ENCODE measurements at places on chromosomes 2 and 18.
A peak's percentile ranks its signal among the peaks of the same experiment; 100 is the strongest.

DNA sequence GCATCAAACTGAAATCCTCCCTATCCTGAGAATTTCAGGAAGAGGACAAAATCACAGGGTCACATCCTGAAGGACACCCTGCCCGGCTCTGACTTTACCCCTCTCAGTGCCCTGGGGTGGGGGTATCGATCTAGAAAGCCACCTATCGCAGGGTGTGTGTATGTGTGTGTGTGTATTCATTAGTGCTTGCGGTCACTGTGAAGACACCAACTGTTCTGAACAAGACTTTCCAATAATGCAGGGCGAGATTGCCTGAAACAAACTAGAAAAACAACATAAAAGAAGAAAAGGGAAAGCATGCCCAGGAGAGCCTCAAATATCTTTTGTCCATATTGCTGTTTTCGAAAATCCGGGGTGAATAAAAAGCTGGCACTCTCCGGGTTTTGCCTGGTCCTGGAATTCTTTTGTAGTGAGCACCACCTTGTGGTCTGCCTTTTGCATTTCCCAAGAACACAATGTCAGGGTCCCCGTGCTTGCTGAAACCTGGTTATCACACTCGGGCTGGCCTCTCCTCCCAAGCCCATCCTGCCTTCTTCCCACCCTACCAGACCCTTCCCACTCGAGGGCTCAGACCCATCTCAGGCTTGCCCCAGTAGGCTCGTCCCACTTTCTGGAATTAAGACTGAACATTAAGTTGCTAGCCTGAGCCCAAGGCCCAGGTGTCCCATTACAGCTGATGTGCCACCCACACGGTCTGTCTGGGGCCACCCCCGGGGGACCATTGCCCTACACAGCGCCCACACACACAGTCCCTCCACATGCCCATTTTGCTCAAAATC is 25.0 kb upstream of the COPS8 start:
- peak; percentile 88 for DNase-seq

DNA sequence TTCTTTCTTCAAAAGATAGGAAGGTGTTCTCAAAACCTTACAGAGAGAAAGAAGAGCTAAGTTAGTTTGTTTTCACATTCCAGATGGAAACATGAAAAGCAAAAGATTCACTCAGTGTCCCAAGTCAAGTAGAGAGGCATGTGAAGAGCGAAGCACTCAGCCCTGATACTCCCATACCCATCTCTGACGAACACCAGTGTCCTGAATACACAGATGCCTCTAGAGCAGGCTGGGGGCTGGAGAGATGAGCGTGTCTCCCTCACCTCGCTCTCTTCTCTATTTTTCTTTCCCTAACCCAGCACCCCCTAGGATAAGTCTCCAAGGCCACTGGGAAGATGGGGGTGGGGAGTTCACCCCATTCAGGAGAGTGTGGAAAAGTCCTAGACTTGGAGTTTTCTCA is 227.8 kb downstream of the TMEM163 start:
- peak; percentile 16 for DNase-seq

DNA sequence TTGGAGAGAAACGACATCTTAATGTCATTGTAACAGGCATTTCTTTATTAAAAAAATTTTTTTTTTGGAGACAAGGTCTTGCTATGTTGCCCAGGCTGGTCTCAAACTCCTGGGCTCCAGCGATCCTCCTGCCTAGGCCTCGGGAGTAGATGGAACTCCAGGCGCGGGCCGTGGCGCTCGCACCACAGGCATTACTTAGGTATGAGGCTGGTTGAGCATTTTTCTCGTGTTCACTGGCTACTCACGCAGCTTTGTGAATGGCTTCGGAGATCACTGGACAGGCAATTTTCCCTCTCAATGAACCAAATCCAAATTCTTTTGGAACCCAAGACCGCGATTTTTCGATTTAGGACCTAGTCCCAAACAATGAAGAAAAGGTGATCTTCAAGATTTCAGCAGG is 795 bp upstream of the TCF7L1 start:
- DNase-seq, result peak; percentile 35

DNA sequence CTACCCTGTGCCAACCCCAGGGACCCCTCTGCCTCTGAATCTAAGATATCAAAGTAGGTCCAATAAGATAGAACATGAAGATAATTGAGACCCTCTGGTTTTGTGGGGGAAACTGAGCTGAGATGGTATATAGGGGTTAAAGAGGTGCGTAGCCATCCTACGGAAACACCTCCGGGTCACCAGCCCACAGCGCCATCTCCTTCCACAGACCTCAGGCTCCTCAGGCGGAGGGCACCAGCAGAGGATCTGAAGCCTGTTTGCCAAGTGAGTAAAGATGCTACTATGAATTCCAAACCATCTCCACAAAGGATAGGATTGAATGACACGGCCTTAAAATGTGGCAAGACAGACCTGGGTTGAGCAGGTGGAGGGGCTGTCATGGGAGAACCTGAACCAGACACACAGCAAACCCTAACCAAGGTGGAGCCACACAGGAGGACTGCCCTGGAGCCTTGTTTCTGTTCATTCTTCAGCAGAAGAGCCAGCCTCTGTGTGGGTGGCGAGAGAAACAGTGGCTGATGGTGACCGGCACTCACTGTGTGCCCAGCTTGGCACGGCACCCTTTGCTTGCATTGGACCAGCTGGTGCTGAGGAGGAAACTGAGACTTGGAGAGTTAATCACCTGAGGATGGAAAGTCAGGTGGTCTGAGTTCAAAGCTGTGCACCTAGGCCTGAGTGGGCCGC is 10.2 kb downstream of the GBX2 start:
- no peak for DNase-seq

- peak; percentile 26 for DNase-seq
These were observed 18.9 kb upstream of the KLHL23 start for GRCh38 chr2:169714699-169715098.

DNA sequence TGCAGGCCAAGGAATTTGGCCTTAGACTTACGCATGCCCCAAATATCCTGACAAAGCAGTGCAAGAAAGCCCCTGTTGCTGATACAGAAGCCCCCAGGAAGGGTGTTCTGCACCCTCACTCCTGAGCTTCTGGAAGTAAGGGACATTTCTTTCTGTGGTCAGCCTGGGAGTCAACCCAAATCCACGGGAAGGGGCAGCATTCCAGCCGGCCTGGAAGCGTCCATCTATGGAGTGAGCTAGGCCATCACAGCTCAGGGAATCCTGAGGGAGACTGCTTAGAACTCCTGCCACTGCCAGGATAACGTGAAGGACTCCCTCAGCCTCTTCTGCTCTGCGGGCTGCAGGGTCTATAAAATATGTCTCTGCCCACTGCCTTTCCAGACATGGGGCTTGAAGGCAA is 173.9 kb downstream of the ANAPC1 start:
- DNase-seq, result no peak

DNA sequence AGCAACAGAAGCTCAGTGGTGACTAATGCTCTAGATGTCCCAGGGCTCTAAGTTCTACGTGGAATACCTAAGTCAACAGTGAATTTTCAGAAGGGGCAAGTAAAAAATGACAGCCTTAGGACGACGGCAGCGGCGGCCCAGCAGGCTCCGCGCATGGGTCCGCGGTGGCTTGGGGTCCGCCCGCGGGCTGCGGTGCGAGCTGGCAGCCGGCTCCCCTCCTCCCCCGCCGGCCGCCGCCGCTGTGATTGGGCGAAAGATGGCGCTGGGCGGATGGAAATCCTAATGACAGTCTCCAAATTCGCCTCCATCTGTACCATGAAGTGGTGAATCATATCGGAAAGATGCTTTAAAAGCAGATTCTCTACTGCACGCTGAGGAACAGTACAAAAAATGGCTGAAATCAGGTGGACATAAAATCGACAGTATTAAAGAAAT is 74.7 kb downstream of the HNRNPLL start:
- peak; percentile 60 for DNase-seq

GRCh38 chr2:8472545-8473323 is 209.1 kb upstream of the ID2 start:
- DNase-seq, result no peak

GRCh38 chr2:223052548-223053483 is 826 bp downstream of the KCNE4 start:
- peak; percentile 61 for DNase-seq

DNA sequence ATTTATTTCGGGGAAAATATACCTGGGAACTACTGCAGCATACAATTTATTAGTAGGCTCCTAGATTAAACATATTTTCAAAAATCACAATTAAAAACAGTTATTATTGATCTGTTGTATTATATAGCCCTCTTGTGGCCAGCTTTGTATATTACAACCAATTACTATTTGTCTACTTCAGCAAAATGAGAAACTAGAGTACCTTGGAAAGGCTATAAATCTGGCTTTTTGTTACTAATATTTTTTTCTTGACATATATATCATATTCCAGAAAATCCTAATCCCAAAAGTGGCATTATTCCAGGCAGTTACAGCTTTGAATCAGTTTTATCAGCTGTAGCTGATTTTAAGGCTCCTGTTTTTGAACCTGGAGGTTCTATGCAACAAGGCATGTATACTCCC is 101.2 kb downstream of the UBR3 start:
- peak; percentile 79 for DNase-seq

DNA sequence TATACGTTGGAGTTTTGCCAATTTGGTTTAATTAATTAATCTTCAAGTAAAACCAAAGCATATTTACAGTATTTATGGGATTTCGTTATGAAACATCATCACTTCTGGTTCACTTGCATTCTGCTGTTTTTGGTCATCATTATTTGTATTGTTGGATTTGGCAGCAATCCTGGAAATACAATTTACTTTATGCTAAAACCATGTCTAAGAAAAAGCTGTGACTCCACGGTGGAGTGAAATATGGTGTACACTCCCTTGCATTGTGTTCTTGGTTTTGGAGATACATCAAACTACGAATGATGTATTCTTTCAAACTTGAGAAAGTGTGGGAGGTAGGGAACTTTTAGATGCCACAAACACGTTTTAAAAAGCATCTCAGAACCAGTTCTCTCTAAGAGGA is 106.4 kb downstream of the CTAGE1 start:
- DNase-seq, result no peak

- DNase-seq, result peak; percentile 44
These were observed 136.2 kb downstream of the THADA start for GRCh38 chr2:43459446-43460173.

GRCh38 chr2:156841321-156841720 is 405.1 kb downstream of the GPD2 start:
- peak; percentile 20 for DNase-seq

GRCh38 chr2:3512086-3512485 is 7.2 kb downstream of the ADI1 start:
- DNase-seq, result no peak

- peak; percentile 44 for DNase-seq
These were observed 226.0 kb upstream of the ITGA4 start for GRCh38 chr2:181231151-181231550.

- no peak for DNase-seq
These were observed 234.3 kb upstream of the CYRIA start for GRCh38 chr2:16899958-16900357.

DNA sequence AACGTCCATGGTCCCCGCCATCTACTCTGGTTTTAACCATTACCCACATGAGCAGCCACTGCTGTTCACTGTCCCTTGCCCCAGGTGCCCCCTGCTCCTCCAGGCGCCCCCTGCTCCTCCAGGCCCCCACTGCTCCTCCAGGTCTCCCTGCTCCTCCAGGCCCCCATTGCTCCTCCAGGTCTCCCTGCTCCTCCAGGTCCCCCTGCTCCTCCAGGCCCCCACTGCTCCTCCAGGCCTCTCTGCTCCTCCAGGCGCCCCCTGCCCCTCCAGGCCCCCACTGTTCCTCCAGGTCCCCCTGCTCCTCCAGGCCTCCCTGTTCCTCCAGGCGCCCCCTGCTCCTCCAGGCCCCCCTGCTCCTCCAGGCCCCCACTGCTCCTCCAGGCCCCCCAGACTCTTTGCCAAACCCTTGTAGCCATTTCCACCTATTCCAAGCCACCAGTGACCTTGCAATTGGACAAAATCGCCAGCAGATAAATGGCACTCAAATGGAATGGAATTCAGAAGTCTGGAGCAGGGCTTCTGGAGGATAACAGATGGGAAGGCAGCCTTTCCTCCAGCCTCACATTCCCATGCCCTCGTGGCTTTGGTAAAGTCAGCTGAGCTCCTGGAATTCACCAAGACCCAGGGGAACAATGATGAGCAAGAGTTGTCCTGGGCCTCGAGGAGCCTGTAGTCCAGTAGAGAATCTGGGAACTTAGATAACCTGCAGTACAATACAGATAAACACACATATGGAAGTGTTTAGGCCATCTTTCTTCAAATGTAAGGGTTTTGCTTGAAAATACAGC is 13.3 kb upstream of the RPL31 start:
- no peak for DNase-seq

DNA sequence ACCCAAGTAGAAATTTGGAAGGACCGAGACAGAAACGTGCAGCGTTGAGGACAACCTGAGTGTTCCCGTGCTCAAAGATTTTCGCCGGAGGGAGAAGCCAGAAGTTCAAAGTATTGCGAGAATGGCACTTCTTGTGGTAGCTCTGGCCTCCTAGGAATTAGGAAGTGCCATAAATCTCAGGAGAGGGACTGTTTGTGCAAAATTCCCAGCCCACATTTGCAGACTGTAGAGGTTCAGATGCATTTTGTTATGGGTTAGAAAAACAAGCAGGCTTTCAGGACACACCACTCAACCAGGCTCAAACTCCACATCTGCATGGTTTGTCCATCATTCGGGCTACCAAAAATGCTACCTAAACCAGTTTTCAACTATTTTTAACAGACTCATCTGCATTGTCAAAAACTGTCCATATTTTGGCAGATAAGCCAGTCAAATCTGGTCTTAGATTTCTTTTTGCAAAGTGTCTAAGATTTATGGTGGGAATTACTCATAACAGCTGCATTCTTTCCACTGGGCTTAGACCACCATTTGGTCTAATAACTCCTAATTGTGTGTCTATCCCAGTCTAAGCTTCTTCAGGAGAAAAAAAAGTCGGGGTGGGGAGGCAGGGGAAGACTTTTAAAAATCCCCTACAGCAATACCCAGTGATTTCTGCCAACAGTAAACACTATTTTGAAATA is 422.9 kb downstream of the ARHGAP15 start:
- DNase-seq, result no peak

DNA sequence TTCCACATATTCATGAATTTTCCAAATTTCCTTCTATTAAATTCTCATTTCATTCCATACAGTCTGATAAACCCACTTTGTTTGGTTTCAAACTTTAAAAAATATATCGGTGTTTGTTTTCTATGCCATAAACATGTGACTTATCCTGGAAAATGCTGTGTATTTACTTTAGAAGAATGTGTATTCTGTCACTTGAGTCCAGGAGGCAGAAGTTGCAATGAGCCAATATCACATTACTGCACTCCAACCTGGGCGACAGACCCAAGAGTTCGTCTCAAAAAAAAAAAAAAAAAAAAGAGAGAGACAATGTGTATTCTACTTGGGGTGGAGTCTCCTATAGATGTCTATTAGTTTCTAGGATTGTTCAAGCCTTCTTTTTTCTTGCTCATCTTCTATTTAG is 31.8 kb downstream of the MBD5 start:
- peak; percentile 38 for DNase-seq

DNA sequence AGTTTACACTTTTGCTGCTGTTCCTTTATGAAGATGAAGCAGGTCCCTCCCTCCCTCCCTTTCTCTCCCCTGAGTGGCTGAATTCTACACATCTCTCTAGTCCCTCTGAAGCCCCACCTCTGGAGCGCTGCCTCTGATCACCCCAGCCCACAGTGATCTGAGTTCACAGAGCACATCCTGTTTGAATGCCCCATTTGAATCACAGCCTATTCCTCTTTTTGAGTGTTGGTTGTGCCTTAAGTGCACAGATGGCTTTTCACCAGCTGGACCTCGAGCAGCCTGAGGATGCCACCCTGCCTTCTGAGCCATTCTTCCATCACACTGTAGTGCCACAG is 87.1 kb downstream of the ITGB1BP1 start:
- peak; percentile 85 for DNase-seq

Measured in DMS53 (cell line).